H9 (cell line): ENCODE measurements at places on chromosomes 11 and 22. TPM values are rescaled to one million over a fixed set of nuclear protein-coding genes. Genes with fewer than 3 reads are reported as not detected.

DNA sequence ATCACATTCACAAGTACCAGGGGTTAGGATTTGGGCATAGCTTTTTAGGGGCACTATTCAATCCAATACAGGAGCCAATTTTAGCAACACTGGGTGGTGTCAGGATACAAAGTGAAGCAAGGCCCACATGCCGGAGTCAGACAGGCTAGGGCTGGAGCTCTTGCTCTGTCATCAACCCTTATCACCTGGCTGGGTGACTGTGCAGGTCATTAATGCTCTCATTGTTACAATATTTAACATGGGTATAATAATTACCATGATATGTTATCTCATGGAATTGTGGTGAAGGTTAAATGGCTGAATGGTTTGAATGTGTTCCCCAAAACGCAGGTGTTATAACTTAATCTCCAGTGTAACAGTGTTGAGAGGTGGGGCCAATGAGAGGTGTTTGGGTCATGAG is 143.3 kb upstream of the THY1 start:
- no peak for DNase-seq

MMP12 gene
- not detected in 2 replicates for total RNA-seq

GRCh38 chr11:68979931-68980775 is 633 bp downstream of the MRGPRD start:
- peak; percentile 29 for DNase-seq

PLAAT2 gene
- total RNA-seq: 0.31 and 0.52 TPM in 2 replicates

DNA sequence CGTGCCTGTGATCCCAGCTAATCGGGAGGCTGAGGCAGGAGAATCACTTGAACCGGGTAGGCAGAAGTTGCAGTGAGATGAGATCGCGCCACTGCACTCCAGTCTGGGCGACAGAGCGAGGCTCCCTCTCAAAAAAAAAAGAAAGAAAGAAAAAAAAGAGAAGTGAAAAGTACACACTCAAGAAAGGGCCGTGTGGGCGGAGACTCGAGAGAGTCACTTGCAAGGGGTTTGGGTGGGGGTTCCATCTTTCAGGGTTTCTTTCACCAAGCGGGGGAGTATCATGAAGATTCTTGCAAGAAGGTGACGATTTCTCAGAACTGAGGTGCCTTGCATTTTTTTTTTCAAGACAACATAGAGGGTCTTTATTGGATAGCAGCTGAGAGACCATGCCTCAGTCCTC is 4.0 kb upstream of the IFITM5 start:
- no peak for DNase-seq

RAB3IL1 gene
- 1.8 and 2.4 TPM in 2 replicates for total RNA-seq

DMC1 gene
- total RNA-seq: 6.1 and 6.8 TPM in 2 replicates

SEPTIN3 gene
- 32.4 and 33.3 TPM in 2 replicates for total RNA-seq

RCOR2 gene
- 117 and 118 TPM in 2 replicates for total RNA-seq

- no peak for DNase-seq
These were observed 53.5 kb downstream of the MCAM start for GRCh38 chr11:119263352-119263940.

- DNase-seq: no peak
These were observed 91.3 kb upstream of the SLC25A18 start for GRCh38 chr22:17471886-17472535.

CCDC88B gene
- total RNA-seq: 11.2 and 12.2 TPM in 2 replicates

C1QTNF4 gene
- 5.7 and 8.7 TPM in 2 replicates for total RNA-seq

- no peak for DNase-seq
These were observed 22.8 kb downstream of the YPEL4 start for GRCh38 chr11:57626895-57627294.

SYT12 gene
- total RNA-seq: 1.9 and 2.1 TPM in 2 replicates

CNTN5 gene
- total RNA-seq: not detected in 2 replicates

- no peak for DNase-seq
These were observed 21.7 kb upstream of the PRDM10 start for GRCh38 chr11:130024361-130024760.

DNA sequence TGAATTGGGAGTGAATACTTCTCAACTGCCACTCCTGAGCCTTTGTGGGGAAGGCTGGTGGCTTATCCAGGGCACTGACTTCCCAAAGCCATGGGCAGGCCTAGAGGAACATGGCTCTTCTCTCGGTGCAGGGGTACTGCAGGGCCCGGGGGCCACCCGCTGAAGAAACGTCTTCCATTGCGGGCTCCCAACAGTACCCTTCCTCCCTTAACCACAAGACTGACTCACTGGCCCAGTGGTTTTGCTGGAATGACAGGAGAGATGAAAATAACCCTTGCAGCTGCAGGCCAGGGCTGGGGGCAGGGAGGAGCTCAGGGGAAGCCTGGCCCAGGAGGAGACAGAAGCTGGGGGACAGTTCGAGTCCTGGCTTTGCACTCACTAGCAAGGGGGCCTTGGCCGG is 13.5 kb downstream of the TXN2 start:
- no peak for DNase-seq

DNA sequence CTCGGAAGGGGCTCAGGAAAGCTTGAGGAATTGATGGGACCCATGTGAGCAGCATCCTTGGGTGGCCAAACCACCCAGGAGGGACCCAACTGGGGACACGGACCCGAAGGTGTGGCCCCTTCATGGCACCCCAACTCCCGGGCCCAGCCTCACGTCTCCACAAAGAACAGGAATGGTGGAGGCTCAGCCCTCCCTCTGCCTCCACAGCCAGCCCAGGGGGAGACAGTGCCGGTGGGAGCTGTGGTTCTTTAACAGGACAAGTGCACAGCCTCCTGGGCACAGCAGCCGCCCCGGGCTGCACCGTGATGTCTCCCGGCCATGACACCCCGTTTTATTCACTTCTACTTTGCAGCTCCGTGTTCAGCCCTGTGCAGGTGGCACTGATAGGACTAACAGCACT is 587.2 kb downstream of the BRD1 start:
- peak; percentile 10 for DNase-seq

- DNase-seq: no peak
These were observed 491.0 kb downstream of the TMEM135 start for GRCh38 chr11:87528752-87529151.

PDGFB gene
- total RNA-seq: 6.1 and 7.1 TPM in 2 replicates

DNA sequence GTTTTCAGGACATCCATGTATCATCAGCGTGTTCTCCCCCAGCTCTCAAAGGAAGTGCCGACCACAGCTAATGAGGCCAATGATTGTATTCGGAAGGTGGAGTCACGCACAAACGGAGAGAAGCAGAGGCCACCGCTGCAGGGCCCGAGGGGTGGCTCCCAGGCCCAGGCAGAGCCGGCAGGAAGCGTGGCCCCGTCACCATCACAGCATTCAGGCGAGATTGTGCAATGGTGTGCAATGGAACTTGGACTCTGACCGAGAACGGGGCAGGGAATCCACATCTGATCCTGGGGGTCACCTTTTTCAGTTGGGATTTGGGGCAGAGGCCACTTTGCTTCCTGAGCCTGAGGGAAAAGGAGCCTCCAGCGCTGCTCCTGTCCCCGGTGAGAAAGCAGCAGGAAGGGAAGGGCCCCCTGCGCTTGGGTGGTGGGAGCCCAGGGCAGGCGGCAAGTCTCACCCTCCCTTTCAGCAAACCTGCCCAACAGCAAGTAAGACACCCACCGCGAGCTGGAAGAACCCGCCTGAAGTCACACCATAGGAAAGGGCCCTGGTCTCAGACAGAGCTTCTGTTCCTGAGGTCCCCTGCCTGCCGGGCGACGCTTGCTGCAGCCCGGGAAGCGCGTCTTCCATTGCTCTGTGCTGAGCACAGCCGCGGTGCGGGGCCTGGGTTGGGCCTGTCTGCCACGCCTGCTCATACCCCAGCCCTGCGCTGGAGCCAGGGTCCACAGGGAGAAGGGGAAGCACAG is 1430.7 kb downstream of the BRD1 start:
- no peak for DNase-seq

- no peak for DNase-seq
These were observed 33.6 kb upstream of the CLMP start for GRCh38 chr11:123228496-123229163.

KRTAP5-2 gene
- not detected in 2 replicates for total RNA-seq

APOA4 gene
- total RNA-seq: not detected in 2 replicates

GP1BB gene
- 2.4 and 3.4 TPM in 2 replicates for total RNA-seq

- no peak for DNase-seq
These were observed 22.9 kb downstream of the IGLL5 start for GRCh38 chr22:22910272-22911240.

- no peak for DNase-seq
These were observed 7.8 kb upstream of the HPX start for GRCh38 chr11:6448574-6448973.

DNA sequence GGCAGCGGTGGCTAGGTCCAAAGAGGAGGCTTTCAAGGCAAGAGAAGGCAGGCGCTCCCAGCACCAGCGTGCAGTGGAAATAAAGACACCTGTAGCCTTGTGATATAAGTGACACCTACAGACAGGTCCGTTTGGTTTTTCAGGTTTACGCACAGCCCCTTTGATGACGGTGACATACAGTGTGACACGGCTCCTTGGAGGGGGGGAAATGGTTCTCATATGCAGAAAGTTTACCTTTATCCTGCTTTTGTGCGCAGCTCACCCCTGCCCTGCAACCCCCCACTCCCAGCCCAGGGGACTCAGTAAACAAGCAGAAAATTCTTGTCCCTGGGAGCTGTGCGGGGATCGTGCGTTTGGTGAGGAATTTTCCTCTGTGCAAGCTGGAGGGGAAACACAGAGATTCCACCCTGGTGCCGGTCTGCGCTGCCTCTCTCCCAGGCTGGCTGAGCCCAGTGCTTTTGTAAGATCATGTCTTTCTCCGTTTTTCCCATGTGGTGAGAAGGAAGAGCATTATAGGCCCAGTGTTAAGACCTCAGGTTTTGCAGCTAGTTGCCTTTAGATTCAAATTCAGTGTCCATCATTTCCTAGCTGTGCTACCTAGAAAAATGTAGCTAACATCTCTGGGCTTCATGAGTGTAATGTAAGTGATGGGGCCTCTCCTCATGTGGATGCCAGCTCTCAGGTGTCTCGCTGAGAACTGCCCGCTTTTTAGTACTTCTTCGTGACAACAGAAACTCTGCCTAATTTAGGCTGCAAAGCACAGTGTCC is at the start of gene ELF5:
ELF5 (minus strand) TSS at position 113 of the 768 bp plus-strand sequence. CDS start 8,045 bp downstream, outside the sequence.
- DNase-seq: no peak

- DNase-seq: no peak
These were observed 310 bp downstream of the TCF20 start for GRCh38 chr22:42270176-42270509.

GRCh38 chr11:69440876-69441275 is 40.6 kb upstream of the LINC01488 start:
- no peak for DNase-seq

PANX3 gene
- not detected in 2 replicates for total RNA-seq

DNA sequence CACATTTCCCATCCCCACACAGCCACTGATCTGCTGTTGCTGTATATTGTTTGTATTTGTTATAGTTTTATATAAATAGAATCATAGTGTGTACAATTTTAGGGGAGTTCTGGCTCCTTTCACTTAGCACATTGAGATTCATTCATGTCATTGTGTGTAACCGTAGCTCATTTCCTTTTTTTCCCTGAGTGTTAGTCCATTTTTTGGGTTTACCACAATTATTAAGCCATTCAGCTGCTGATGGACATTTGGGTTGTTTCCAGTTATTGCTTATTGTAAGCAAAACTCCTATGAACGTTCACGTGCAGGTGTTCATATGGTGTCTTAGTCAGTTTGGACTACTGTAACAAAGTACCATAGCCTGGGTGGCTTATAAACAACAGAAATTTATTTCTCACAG is 33.6 kb upstream of the ADORA2A start:
- no peak for DNase-seq

DNA sequence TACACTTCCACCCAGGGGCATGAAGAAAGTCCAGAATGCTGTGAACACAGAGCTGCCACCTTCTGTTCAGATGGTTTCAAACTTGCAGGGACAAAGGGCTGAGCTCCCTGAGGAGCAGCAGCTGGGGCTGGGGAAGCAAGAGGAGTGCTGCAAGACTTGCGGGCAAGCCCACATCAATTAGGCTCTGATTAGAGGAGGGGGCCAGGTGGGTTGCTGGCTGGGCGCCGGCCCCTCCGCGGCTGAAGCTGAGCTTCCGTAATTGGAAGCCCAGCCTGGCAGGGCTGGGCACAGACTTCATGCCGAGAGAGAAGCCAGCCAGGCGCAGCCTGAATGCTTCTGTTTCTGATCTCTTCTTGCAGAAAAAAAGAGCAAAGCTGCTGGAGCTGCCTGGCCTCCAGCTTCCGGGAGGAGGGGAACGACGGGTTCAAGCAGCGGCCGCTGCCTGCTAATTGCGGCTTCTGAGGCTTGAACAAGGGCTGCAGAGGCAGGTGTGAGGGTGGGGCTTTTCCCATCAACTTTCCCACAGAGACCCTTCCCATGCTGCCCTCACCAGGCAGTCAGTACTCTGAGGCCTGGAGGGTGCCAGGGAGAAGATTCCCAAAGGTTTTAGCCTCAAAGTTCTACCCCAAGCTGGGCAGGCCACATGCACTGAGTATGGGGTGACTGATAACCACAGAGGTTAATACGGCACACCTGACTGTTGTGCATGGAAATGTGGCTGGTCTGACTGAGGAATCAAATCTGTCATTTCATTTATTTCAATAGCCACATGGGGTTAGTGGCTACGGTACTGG is 91.1 kb upstream of the LMO1 start:
- DNase-seq: no peak

GRCh38 chr11:11731311-11732083 is 109.7 kb upstream of the GALNT18 start:
- DNase-seq: no peak

CCDC116 gene
- 0.22 and 0.63 TPM in 2 replicates for total RNA-seq

GRCh38 chr11:83063073-83063754 is 8.5 kb downstream of the RAB30 start:
- no peak for DNase-seq

GRCh38 chr11:122617297-122617696 is 38.2 kb upstream of the UBASH3B start:
- DNase-seq: no peak

UBTFL1 gene
- total RNA-seq: not detected in 2 replicates

GRCh38 chr22:19853058-19853878 is 1.4 kb downstream of the GNB1L start:
- no peak for DNase-seq

- no peak for DNase-seq
These were observed 195.9 kb downstream of the DSCAML1 start for GRCh38 chr11:117601006-117601708.

APOL3 gene
- 0.13 TPM in 1 of 2 replicates, not detected in the other for total RNA-seq

GRCh38 chr22:37499027-37499707 is 13.0 kb upstream of the MFNG start:
- no peak for DNase-seq

- no peak for DNase-seq
These were observed 86.1 kb upstream of the BDNF start for GRCh38 chr11:27786331-27786730.

- peak; percentile 89 for DNase-seq
These were observed at the start of gene LRRC75B for GRCh38 chr22:24592851-24593558. LRRC75B (minus strand) TSS chr22:24593073; CDS start chr22:24593039, 34 bp downstream.

GRCh38 chr22:20433191-20433590 is 4.4 kb downstream of the SCARF2 start:
- no peak for DNase-seq

PYGM gene
- 3.6 TPM in 2 replicates for total RNA-seq

FGF4 gene
- 0.59 and 0.68 TPM in 2 replicates for total RNA-seq

DNA sequence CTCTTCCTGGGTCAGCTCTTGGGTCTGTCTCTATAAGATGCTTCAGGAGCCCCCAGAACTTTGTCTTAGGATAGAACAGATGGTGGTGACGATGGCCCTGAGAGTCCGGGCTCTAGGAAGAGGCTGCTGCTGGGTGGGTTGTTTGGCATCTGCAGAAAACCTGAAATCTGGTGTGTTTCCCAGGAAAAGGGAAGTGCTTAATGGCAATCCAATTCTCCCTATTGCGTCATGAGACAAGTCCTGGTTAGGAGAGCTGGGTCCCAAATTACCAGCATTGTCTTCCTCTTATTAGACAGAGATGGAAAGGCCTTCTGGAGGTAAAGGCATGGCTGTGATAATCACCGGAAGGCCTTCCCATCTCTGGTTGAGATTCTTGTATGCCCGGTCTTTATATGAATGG is 48.9 kb upstream of the GRAMD1B start:
- DNase-seq: no peak
